ENCODE measurements at places on chromosomes 3 and 15. TPM values are rescaled to one million over a fixed set of nuclear protein-coding genes. Genes with fewer than 3 reads are reported as not detected.

The CP gene
- 5.0 TPM for total RNA-seq

The DOCK3 gene
- 0.09 TPM for total RNA-seq

The LMAN1L gene
- total RNA-seq = not detected

- DNase-seq = no peak
These were observed 47.3 kb downstream of the PLCH1 start for GRCh38 chr3:155697542-155697941.

GRCh38 chr3:17686613-17687012, 55.8 kb downstream of the TBC1D5 start:
- no peak for DNase-seq

GRCh38 chr15:69012761-69013364, 1.6 kb upstream of the NOX5 start:
- DNase-seq = no peak

DNA sequence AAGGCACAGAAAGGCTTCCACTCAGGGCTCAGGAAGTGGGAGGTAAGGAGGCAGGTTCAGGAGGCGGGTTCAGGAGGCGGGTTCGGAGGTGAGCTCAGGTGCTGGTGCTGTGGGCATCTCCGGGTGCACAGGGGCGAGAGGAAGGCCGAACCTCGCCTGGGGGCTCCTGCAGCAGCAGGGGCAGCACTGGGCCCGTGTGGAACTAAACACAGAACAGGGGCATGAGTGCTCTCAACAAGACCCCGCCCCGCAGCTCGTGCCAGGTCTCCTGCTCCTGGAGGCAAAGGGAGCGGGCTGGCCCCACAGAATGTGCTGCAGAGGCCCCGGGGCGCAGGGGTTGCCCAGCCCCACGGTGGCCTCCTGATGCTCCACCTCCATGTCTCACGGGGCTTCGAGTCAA, 13.7 kb downstream of the ZDHHC19 start:
- no peak for DNase-seq

DNA sequence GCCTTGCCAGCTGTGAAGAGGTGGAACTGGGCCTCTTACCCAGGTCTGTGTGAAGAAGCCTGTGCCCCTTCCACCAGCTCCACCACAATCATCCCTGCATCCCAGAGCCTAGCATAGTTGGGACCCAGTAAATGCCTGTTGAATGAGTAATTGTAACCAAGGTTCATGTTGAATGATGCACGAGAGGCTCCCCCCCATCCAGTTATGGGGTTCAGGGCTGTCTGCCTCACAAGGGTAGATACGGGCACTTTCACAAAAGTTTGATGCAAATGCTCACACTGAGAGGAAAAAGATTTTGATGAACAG, 29.5 kb upstream of the TSEN2 start:
- DNase-seq = no peak

DNA sequence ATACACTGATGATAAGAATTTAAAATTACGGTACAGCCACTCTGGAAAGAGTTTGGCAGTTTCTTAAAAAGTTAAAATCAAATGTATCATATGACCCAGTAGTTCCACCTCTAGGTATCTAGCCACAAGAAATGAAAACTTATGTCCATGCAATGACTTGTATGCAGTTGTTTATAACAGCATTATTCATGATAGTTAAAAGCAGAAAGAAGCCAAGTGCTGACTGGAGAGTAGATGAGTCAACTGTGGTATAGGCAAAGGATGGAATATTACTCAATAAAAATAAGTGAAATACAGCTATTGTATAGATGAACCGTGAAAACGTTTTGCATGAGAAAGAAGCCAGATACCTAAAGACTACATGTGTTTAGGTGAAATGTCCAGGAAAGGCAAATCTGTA, 14.8 kb downstream of the GPR87 start:
- no peak for DNase-seq

- no peak for DNase-seq
These were observed 37.2 kb downstream of the IDH2 start for GRCh38 chr15:90064911-90065681.

GRCh38 chr3:66419036-66419435, 81.8 kb downstream of the LRIG1 start:
- no peak for DNase-seq
